ENCODE measurements at places on chromosomes 7 and 10. TPM values are rescaled to one million over a fixed set of nuclear protein-coding genes. Genes with fewer than 3 reads are reported as not detected.

Gene USP54
- total RNA-seq = 25.0 TPM

Gene BAIAP2L1
- 16.6 TPM for total RNA-seq

Gene FOXI2
- total RNA-seq = 1.2 TPM

Gene LRMDA
- not detected for total RNA-seq

Gene ASB4
- total RNA-seq = not detected

Gene C7orf57
- 0.85 TPM for total RNA-seq

Gene CALHM3
- total RNA-seq = 0.10 TPM

Gene OR6B1
- total RNA-seq = not detected

Gene BRAT1
- total RNA-seq = 86.4 TPM
